ENCODE measurements at places on chromosomes 2 and 18. TPM values are rescaled to one million over a fixed set of nuclear protein-coding genes. Genes with fewer than 3 reads are reported as not detected.

- H3K4me1 ChIP-seq, result no peaks in the 10 kb centered on the region
- no peak for DNase-seq
These were observed 13.2 kb upstream of the ATP6V1B1 start for GRCh38 chr2:70922235-70923234.

DNA sequence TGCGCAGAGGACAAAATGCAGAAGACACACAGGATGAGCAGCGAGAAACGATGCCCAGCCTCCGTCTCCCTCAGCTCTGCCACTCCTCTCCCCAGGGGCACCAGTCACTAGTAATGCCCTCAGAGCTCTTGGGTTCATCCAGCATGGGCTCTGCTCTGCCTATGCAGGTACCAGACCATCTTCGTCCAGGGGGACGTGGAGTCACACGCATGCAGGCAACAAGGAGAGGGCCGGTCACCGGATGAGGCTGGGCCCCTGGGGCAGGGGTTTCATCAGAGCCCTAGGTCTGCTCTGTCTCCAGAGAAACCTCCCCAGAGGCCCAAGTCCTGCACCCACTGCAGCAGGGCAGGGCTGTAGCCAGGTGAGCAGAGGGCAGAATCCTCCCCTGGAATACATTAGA, 23.9 kb downstream of the RAB31 start:
- peaks cover 7% of the 10 kb centered on the region for H3K27me3 ChIP-seq
- DNase-seq, result no peak

REG3A gene
- total RNA-seq, result not detected

GRCh38 chr2:26067980-26068507, 34.2 kb downstream of the RAB10 start:
- peaks cover 62% of the 10 kb centered on the region for H3K4me1 ChIP-seq
- DNase-seq, result no peak
- peaks cover 22% of the 10 kb centered on the region for H3K36me3 ChIP-seq
- H3K27ac ChIP-seq, result peak overlapping the region; percentile 93
- H3K4me3 ChIP-seq, result peak overlapping the region; percentile 73
- H3K27me3 ChIP-seq, result no peaks in the 10 kb centered on the region

DNA sequence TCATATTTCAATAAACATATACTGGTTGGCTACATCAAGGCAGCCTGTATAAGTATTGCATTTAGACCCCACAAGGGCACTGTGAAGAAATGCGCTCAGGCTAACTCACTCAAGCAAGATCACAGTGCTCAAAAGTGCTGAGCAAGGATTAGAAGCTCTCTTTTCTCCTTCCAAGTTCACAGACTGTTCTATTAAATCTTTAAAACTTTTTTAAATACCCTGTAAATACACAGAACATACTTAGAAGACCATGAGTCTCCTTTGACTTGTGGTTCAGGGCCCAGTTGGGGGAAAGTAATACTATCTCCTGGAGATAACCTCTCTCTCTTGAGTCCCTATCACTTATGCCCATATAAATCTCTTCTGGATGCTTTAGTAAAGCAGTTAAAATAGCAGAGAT, 152.9 kb downstream of the SP3 start:
- no peaks in the 10 kb centered on the region for H3K27me3 ChIP-seq
- no peaks in the 10 kb centered on the region for H3K4me1 ChIP-seq
- H3K36me3 ChIP-seq, result no peaks in the 10 kb centered on the region
- H3K4me3 ChIP-seq, result no peak overlapping the region
- DNase-seq, result no peak

Measured in activated T-helper 1 cell treated with anti-CD3 and anti-CD28 coated beads, Interleukin-12 subunit alpha, Interleukin-12 subunit beta, Interleukin-2, Interleukin-4 antibody, amounts not matched to agents 30 ng/mL and 10 ng/mL and 1 ng/mL, durations not matched to agents 14 hours and 24 hours and 36 hours (primary cell).